Femur (tissue), 1 donor: ENCODE measurements at places on chromosomes 4 and X.

DNA sequence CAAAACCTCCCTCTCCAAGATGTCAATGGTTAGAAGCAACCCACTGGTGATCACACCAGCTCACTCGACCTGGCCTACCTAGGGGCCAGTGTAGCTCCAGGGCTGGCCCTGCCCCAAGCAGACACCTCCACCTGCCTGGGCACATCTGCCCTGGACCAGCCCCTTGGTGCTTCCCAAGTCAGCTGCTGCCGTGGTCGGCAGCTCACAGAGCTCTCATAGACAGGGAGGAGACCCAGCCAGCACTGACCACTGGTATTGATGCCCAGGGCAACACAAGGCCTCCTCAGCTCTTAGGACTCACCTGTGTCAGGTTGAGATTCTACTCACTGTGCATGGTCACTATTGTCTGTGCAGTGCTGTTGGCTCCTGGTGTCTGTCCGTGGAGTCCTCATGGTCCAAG, 51.7 kb downstream of the SEPSECS start:
- DNase-seq = no peak

DNA sequence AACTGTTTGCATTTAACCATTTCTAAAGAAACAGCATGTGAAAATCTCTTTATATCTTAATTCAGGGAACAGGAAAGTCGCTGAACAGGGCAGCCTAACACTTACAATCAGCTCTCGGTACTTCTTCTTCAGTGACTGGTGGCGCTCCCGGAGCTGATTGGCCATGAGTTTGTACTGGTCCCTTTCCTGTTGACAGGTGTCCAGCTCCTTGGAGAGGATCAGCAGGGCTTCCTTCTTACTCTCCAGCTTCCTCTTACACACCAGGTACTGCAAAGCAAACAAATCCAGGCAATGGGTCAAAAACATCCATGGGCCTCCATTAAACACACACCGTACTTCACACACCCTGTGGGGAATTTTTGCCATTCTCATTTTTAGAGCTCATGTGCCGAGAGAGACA, 36.4 kb downstream of the CCDC149 start:
- DNase-seq = no peak

DNA sequence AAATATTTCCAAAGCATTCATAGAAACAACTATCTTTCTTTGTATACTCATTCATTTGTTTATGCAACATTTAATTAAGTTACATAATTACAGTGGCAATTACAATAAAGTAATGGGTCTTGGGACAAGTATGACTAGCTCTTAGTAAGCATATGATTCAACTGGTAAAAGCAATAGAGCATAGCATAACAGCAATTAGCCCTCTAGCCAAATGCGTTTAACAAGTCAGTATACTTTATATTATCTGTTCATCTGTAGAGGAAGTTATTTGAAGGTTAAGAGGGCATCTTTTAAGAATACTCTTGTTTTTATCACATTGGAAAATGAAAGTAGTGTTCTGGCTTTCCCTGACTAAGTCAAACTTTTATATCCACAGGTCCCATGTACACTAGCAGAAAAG, 198.1 kb upstream of the UGT8 start:
- no peak for DNase-seq

DNA sequence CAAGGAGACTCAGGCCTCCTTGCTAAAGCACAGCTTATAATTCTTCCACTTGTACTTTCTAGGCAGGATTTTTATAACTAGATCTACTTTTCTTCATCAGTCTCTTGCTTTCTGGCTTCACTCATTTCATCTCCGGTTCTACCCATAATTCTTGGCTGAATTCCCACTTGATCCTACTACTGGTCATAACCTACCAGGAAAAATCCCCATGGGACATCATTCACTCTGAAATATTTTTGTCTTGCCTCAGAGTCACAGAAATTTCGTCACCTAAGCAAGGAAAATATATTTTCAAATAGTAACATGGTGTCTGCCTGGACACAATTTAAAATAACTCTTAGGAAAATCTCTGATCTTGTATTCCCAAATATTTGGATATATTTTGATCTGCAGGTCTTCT, 122.3 kb downstream of the TEX13A start:
- no peak for DNase-seq

DNA sequence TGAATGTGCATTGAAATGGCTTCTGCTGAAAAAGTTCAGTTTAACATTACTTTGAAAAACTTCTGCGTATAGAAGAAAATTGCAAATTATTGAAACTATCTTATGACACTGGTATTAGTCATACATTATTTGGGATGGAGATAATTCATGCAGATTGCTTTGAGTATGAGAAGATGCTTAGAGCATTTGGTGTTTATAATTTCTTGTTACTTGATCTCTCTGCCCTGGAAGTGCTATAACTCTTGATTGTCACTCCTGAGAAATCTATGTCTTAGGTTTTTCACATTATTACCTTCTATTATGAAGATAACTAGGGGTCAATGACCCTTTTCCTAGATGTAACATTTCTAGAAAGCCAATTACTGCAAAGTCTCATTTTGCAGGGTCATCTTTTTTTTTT, 36.4 kb downstream of the TMEM131L start:
- no peak for DNase-seq

DNA sequence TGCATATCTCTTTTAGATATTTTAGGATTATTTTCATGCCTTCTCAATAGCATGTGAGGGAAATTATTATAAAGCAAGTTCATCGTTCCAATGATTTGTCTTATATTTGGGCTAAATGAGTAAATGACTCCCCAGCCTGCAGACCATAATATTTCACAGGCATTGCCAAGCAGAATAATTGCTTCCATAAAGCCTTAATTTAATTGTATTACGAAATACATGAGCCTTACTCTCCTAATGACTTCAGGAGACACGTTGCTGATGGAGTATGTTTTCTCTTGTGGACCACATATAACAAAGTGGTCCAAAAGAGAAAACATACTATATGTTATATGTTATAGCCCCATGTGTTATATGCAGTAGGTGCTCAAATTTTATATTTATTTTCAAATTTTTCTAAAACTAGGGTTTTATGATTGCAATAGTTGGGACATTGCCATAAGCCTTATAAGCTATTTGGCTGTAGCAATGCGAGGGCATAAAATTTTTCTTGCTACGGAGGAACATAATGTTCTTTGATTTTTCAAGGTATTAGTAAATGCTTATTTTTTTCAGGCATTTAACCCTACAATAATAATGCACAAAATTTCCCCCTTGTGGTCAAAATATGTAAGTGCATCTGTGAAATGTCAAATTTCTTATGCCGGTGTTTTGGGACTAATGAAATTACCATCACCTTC, 26.2 kb upstream of the TMPRSS11D start:
- DNase-seq = no peak

- no peak for DNase-seq
These were observed 17.7 kb upstream of the AP1AR start for GRCh38 chr4:112213856-112214255.

DNA sequence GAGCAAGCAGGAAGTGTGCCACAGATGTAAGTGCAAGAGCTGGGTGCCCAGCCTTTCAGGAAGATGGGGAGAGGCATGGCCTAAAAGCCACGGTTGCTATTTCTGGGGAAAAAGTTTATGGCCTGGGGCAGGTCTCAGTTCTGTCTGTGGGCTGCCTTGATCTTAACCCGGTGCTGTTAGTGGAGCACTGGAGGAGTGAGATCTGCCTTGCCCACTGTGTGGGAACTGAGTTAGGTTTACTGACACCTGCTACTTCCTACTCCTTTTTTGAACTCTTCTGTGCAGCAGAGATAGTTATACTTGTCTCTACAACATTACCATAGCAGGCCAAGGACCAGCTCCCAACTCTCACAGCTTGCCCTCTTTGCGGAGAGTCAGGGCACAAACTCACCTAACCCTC, 76.5 kb downstream of the ITM2A start:
- DNase-seq = no peak

DNA sequence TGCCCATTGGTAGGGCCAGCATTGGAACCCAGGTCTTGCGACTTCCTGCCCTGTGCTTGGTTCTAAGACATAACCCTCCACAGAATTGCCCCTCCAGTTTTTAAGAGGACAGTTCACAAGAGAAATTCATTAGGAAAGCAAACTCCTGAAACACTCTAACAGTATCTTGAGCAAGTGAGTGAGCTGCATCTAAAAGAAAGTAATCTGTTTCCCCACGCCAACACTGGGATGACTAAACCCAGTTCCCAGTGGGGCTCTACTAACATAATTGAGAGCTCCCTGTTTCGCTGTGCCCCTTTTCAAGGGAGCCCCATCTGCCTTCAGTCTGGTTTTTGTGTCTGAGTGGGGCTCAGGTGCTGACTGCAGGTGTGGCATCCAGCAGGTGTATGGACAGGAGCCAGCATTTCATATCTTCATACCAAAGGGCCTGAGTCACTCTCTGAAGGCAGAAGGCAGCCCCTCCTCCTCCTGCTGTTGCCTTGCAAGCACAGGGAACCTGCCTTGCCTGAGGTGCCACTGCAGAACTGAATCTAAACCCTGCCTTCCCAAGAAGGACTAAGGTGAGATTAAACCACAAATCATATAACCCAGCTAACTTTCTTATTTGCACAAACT, 8.0 kb downstream of the AMOT start:
- DNase-seq = no peak

GRCh38 chr4:88448889-88449288, 8.0 kb upstream of the HERC5 start:
- no peak for DNase-seq

GRCh38 chrX:12548746-12549145, 242.5 kb upstream of the PRPS2 start:
- no peak for DNase-seq
